RKO (cell line): ENCODE measurements at places on chromosomes 3 and 15.
A peak's percentile ranks its signal among the peaks of the same experiment; 100 is the strongest.

GRCh38 chr3:48558493-48559134, 2.0 kb upstream of the PFKFB4 start:
- no peak for DNase-seq

- peak; percentile 30 for DNase-seq
Measured at GRCh38 chr3:39378088-39378487, 5.1 kb upstream of the SLC25A38 start.

DNA sequence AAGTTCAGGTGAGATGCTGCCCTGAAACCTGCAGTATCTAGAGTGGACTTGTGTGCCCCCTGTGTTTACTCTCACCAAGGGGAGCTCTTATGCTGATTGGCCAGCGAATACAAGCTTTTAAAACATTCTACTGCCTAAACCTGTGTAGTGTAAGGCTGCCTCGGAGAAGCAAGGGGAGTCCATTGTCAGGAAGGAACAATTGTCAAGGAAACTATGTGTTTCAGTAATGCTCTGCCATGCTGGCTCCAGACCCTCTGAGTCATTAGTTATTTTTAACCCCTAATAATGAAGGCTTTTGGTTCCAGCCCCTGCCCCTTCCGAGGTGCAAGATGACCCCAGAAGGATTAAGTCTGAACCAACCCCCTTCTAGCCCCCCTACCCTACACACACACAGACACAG, 66.1 kb upstream of the CHMP2B start:
- no peak for DNase-seq

GRCh38 chr3:194203482-194204041, 67.6 kb downstream of the HES1 start:
- DNase-seq, result no peak

DNA sequence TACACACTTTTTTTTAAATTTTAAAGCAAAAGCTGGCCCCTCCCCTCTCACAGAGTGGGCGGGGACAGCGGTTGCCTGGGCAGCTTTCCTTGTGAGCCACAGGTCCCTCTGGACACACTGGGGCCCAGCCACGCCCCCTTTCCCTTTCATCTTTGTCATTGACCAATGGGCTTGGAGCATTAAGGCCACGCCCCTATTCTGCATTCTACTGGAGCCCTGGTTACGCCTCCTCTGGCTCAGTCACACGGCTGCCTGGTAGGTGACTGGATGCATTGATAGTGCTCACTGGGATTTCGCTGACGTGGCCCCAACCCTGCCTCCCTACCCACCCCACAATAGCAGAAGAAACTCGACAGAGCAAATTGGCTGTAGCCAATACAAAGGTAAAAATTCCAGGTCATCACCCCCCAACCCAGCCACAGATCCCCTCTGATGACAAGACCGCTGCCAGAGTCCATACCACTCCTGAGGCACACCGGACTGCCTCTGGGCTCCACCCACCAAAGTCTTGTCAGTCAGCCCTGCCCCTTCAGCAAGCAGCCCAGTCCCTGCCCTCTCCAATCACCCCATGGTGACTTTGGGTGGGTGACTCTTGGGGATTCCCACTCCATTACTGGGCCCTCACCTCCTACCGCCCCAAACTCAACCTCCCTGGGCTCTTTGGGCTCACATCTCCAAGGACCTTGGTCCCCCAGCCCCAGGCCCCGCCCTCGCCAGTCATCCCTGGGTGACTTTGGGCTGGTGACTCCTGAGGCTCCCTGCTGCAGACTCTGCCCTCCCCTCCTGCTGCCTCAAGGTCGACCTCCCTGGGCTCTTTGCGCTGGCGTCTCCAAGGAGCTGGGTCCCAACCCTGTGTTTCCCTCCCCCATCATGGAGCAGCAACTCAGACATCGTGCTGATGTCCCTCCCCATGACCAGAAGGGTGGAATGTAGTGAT, 112.2 kb upstream of the FAN1 start:
- DNase-seq, result peak; percentile 60

DNA sequence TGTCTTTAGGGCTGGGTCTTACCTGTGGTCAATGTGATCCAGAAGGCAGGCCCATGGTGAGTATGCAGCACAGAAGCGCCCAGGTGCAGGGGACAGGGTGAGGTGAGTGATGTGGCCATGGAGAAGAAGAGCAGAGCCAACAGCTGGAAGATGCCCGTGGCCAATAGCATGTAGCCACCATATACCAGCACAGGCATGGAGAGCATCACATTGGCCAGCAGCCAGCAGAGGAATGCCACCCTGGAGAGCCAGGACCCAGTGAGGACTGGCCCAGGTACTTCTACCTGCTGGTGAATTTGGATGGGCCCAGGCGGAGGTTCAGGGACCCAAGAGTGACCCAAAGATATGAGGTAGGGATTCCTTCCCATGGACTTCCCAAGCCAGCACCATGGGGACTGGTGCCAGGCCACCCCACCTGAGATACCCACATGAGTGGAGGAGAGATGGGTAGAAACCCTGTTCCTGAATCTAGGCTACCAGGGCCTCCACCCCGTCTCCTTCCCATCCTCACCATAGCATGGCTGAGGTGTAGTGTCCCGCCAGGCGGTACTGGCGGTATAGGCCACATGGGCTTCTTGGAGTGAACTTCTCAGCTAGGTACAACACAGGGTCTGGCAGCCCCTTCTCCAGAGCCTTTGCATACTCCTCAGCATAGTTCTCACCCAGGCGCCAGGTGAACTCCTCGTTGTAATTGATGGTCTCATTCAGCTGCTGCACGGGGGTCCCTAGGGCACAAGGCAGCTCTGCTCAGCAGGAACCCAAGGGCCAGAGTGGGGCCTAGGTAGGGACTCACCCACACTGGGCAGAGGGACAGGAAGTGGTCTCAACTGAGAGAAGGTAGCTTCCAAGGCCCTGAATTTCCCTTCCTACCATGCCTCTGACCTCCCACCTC, 6.2 kb downstream of the DUOXA2 start:
- DNase-seq, result no peak

- no peak for DNase-seq
Measured at GRCh38 chr3:143201870-143202752, 82.5 kb downstream of the CHST2 start.

DNA sequence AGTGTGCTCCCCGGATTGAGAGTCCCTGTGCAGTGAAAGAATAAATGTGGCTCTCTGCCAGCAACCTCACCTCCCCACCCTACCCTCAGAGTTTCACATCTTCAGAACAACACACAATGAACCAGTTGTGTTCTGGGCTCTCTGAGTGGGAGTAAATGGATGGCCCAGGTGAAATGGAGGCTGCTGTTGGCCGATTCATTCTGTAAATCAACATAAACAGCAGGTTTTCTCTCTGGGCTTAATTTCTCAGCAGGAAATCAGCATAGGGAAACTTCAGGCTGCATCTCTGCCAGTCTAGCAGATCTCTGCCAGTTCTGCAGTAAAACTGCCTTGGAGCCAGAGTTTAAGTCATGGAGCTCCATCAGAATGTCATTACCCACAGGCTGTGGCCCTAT, 54.6 kb upstream of the FURIN start:
- no peak for DNase-seq

GRCh38 chr3:132456571-132456970, 39.3 kb downstream of the DNAJC13 start:
- no peak for DNase-seq

DNA sequence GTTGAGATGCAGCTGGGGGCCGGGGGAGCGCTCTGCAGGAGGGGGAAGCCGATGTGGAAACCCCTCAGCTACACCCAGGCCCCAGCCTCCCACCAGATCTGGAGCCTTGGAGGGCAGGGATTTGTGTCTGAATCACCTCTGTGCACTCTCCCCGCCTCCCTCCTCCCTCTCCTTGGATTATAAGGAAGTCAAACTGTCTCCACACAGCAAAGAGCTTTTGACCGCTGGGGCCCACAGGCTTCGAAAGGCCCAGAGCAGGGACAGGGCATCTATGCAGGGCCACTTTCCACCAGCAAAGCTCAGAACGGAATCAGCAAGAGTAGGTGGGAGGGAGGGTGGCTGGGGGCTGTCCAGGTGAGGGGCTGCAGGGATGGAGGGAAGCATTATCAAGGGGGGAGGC, 68.9 kb downstream of the IQSEC1 start:
- no peak for DNase-seq

- no peak for DNase-seq
Measured at GRCh38 chr3:29207427-29207826, 73.4 kb upstream of the RBMS3 start.

DNA sequence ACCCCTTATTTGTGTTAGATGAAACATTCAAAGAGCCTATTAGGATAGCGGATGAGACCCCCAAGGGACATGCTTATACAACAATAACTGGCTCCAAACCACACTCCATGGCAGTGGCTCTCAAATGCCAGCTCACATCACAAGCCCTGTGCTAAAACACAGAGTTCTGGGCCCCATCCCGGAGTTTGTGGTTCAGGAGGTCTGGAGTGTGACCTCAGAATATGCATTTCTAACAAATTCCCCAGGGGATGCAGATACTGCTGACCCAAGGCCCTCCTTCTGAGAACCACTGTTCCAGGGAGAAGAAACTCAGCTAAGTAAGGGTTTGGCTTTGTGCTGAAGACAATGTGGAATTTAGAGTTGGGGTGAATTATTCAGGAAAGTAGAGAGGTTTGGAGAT, 3.6 kb downstream of the CCRL2 start:
- no peak for DNase-seq

DNA sequence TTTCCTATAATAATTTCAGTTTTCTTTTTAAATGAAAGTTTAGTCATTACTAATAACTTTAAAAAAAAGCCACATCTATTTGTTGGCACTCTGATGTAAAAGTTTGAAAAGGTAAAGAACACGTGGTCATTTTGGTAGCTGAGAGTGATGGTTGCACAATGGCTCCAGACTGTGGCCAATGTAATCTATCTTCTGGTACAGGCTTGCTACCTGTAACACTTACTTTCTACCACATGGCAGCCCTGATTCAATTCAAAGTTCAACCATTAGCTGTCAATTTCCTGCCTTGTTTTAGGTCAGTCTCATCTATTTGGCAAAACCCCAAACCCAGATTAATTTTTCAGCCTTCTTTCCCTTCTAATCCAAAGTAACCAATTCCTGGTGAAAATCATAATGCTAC, 126.1 kb downstream of the TUSC7 start:
- DNase-seq, result no peak

- no peak for DNase-seq
Measured at GRCh38 chr15:41788262-41788661, 14.0 kb downstream of the MAPKBP1 start.

DNA sequence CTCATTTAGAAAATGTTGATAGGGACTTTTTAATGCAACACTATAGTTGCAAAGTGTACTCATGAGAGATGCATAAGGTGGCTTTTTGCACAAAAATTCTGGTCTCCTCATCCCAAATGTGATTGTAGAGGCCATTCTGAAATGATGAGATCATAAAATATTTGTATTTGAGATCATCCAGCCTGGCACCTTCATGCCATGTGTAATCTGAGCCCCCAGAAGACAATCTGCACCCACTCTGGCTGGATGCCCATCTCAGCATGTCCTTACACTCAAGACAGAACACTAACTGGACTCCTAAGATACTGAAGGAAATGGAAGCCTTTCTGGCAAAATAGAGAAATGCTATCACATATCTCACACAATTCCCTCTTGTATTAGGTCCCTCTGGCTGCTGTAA, 49.2 kb downstream of the SLC7A14 start:
- DNase-seq, result no peak

DNA sequence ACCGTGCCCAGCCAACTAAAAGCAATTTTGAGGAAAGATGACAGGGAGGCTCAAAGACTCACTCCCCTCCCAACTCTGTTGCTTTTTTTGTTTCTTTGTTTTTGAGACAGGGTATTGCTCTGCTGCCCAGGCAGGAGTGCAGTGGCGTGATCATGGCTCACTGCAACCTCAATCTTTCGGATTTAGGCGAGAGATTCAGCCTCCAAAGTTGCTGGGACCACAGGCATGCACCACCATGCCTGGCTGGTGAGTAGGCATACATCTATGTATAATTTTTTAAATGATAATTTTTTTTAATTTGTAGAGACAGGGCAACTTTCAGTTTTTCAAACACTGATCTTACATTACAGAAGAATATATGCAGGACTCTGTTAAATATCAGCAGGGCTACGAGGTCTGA, 15.8 kb upstream of the THUMPD3 start:
- no peak for DNase-seq

GRCh38 chr3:94004301-94004910, 24.0 kb downstream of the STX19 start:
- DNase-seq, result peak; percentile 85

- DNase-seq, result peak; percentile 63
Measured at GRCh38 chr3:117019082-117019713, 309.6 kb downstream of the TUSC7 start.

- peak; percentile 81 for DNase-seq
Measured at GRCh38 chr3:51974963-51975851, at the start of gene ABHD14A. ABHD14A (plus strand) TSS chr3:51975064; CDS start chr3:51975136, 72 bp downstream.

DNA sequence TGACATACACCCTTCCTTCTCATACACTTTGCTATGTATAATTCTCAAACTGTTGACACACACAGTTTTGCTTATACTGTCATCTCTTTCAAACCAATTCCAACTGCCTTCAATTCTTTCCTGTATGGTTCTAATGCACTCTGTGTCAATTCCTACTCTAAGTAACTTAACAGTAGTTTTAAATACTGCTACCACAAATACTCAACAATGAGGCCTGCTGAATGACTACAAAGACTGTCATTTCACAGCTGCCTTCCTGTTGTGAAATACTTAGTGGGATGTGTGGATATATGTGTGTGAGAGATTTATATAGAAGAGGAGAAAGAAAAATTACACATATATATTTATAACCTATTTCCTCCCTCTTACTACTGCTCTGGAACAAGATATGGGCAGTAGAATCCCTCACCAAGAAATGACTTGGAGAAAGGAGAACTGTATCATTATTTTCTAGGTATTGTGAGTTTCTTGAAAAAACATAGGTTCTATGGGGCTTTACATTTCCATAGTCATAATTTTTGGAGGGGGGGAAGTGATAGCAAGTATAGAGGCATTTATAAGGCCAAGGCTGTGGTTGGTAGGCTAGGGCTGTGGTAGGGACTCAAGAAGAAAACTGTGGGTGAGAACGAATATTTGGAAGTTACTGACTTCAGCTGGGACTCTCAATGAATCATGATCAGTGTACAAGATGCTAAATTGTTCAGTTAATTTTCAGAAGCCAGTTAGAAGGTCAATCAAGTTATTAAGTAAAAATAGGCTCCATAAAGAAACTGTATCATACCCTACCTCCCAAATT, 88.7 kb downstream of the ANKRD28 start:
- peak; percentile 11 for DNase-seq

- peak; percentile 90 for DNase-seq
Measured at GRCh38 chr3:193590088-193590856, 2.7 kb upstream of the OPA1 start.

DNA sequence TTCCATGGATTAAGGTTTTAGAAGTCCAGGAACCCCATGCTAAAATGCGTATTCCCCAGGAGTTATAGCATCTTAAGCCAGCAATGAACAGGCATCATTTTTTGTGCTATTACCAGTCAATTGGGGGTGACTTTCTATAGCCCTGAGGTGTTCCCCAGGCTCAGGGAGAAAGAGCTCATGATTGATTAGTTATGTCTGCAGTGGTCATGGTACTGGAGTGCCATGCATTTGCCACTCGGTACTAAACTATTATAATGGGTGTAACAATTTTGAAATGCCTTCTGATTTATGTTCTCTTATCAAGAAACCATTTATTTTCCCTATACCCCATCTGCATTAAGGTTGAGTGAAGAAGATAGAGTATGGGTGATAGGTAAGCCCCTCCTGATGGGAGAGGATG, 11.9 kb downstream of the LRRC31 start:
- DNase-seq, result no peak

- no peak for DNase-seq
Measured at GRCh38 chr3:164222197-164222596, 856.1 kb downstream of the SI start.
